ENCODE measurements at places on chromosomes 4 and X.

DNA sequence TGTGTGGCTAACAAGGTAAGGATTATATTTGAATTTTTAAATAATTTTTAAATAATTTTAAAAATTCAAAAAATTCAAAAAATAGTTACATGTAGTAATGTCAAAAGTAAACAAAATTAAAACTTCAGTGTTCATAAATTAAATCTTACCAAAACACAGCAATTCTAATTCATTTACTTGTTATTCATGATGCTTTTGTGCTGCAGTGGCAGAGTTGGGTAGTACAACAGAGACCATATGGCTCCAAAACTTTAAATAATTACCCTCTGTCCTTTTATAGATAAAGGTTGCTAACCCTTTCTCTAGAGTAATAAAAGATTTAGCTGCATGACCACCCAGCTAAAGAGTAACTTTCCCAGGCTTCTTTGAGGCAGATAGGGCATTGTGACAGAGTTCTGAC is 1355.6 kb downstream of the FSTL5 start:
- no peak for DNase-seq

- DNase-seq: no peak
Measured at GRCh38 chrX:132199941-132200340, 19.3 kb downstream of the RAP2C start.

DNA sequence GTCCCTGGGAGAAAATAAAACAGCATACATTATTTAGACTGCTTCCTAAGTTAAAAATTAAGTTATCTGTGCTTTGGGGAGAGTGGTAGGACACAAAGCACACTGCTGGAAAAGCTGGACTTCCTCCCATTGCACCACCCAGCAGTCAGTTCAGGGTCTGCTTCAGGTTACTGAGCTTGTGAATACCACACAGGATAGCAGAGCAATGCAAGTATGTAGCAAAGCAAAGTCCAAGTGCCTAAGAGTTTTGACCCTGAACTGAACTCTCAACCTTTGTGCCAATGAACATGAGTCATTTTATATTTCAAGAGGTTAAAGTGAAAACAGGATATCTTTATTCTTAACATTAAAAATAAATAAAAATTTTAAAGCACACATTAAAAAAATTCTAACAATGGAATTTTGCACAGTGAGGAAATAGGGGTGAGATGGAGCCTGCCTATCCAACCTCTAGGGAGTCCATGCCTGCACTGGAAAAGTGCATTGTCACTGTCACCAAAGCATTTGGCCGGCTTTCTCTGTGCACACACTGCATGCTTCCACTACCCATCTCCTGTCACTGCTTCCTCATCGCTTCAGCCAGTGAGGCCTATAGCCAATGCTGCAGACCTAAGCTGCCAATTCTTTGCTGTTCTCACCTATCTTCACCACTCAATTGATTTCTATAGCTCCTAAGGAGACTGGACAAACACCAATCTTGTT is 50.9 kb downstream of the ABCG2 start:
- no peak for DNase-seq

DNA sequence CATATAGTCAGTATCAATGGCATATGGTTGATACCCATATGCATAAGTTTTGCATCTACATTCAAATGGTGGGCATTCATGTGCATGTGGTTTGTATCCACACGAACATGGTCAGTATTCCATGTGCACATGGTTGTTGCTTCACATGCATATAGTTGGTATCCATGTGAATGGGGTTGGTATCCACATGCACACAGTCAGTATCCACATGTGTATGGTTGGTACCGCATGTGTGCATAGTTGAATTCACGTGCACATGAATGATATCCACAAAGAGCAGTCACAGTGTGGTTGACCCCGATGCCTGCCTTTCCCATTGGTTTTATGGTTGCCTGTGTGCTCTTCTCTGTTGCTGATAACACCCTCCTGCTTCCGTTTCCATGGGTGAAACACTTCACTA is 427.9 kb downstream of the STIM2 start:
- DNase-seq: no peak

DNA sequence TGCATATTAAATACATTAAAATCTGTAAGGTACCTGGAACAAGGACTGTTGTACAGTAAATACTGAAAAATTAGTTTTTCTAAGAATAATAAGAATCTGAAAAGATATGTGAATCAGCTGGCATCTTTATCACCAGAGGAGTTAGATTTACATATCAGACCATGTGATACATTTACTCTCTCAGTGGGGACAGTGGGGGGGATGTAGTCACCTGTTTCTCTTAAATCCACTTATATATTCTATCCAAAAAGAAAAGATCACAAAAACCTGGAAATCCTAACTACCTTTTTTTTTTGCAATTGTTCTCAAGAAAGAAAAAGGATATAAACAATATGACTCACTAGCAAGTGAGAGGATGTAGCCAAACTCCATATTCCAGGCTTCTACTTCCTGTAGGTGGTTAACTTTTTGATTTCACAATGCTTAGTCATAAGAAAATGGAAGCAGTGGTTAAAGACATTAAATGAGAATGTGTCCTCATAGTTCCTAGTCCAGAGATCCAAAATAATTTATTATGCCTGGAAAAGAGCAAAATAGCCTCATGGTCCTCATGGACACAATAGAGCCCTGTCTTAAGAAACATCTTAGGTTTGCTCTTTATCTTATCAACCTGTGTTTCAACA is 22.5 kb upstream of the MYOZ2 start:
- DNase-seq: no peak
